ENCODE measurements at places on chromosomes 11 and 22. TPM values are rescaled to one million over a fixed set of nuclear protein-coding genes. Genes with fewer than 3 reads are reported as not detected.

Gene FAM180B
- total RNA-seq, result not detected

Gene ZC3H7B
- total RNA-seq, result 34.2 TPM

Gene ACR
- not detected for total RNA-seq

Gene CYP2D6
- total RNA-seq, result 2.9 TPM

Gene ROM1
- 0.45 TPM for total RNA-seq

Gene CHRM1
- total RNA-seq, result not detected

Gene MICAL2
- total RNA-seq, result 0.69 TPM

Gene CNTN5
- total RNA-seq, result not detected

Gene NLRP6
- total RNA-seq, result not detected

Gene SEC14L6
- not detected for total RNA-seq

Gene NRXN2
- 0.83 TPM for total RNA-seq

Gene IL18
- total RNA-seq, result not detected

Gene KIRREL3
- not detected for total RNA-seq

Gene ART1
- total RNA-seq, result not detected

All from Karpas-422 (cell line).